ENCODE measurements at places on chromosomes 16 and 17.

DNA sequence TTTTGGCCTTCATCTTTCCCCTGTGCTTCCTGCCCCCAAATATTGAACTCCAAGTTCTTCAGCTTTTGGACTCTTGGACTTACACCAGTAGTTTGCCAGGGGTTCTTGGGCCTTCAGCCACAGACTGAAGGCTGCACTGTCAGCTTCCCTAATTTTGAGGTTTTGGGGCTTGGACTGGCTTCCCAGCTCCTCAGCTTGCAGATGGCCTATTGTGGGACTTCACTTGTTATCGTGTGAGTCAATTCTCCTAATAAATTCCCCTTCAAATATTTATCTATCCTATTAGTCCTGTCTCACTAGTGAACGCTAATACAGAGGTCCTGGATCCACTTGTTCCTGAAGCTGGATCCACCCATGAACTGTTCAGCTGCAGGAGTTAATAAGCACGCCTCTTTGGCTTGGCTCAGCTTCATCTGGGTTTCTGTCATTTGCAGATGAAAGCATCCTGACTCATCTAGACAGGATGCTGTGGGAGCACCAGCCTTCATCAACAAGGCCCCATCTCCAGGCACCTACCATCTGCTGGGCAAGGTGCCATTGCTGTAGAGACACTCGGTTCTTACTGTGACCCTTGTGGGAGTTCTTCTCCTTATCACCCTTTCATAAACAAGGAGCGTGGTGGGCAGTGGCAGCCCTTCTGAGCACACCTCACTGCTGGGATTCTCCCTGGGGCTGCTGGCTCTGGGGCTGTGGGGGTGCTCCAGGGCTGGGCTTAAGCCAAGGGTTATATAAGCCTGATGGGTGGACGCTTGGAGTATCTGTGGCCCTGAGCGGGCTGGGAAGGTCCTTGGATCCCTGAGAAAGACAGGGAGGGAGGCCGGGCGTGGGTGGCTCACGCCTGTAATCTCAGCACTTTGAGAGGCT is 23.1 kb downstream of the LAT start:
- peak; percentile 65 for DNase-seq

- DNase-seq, result peak; percentile 88
Measured at GRCh38 chr17:74454197-74455024, 12.0 kb upstream of the CD300A start.

- DNase-seq, result no peak
Measured at GRCh38 chr17:20189979-20190378, 180.8 kb downstream of the SPECC1 start.

DNA sequence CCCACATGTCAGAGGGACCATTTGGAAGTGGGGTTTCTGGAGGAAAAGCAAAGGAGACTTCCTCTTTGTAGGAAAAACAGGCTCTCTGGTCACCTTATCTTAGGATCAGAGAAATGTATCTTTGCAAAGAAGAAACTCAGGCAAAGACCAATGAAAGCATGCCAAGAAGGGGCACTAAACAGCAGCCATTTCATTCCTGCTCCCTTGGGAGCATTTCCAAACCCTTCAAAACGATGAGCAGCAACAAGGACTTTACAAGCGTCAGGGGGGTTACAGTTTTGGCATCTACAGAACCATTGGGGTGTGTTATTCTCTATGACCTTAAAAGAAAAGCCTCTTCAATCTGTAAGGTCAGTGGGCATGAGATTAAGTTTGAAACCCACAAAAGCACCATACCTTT is 122.8 kb downstream of the SMG6 start:
- DNase-seq, result no peak

GRCh38 chr16:70725912-70726828 is 40.3 kb upstream of the MTSS2 start:
- no peak for DNase-seq

GRCh38 chr16:24747441-24747840 is 18.0 kb downstream of the TNRC6A start:
- no peak for DNase-seq

- peak; percentile 85 for DNase-seq
Measured at GRCh38 chr16:56591377-56592060, 2.2 kb downstream of the MT3 start.

- peak; percentile 39 for DNase-seq
Measured at GRCh38 chr16:88920618-88921590, 54.4 kb upstream of the PABPN1L start.

GRCh38 chr17:19454074-19454473 is 43.0 kb downstream of the RNF112 start:
- DNase-seq, result no peak

DNA sequence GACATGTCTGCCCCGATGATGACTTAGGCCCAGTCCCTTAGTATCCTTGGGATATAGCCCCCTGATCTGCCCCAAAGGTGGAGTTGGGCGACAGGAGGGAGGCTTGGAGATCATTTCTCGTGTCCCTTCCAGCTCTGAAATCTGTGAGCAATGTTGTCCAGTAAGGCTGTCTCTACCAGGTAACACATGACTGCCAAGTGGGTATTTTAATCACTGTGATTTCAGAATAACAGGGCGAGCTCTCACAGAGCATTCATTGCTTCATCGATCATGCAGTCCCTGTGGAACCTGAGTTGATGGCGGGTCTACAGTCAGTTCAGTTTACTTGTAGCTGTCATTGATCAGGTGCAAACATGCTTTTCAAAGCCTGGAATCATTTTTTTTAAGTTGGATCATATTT is 39.2 kb downstream of the KSR1 start:
- DNase-seq, result no peak

GRCh38 chr16:27994686-27995085 is 68.8 kb downstream of the GSG1L start:
- DNase-seq, result no peak

DNA sequence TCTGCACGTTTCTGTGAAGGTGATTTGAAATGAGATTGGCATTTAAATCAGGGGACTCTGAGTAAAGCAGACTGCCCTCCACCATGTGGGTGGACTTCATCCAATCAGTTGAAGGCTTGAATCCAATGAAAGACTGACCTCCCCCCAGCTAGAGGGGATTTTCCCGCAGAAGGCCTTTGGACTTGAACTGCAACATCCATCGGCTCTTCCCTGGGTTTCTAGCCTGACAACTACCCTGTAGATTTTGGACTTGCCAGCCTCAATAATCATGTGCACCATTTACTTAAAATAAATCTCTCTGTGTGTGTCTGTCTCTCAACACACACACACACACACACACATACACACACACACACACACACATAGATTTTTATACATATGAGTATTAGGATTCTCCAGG is 23.9 kb upstream of the CNEP1R1 start:
- no peak for DNase-seq

- no peak for DNase-seq
Measured at GRCh38 chr16:49284962-49285361, 3.3 kb upstream of the CBLN1 start.

DNA sequence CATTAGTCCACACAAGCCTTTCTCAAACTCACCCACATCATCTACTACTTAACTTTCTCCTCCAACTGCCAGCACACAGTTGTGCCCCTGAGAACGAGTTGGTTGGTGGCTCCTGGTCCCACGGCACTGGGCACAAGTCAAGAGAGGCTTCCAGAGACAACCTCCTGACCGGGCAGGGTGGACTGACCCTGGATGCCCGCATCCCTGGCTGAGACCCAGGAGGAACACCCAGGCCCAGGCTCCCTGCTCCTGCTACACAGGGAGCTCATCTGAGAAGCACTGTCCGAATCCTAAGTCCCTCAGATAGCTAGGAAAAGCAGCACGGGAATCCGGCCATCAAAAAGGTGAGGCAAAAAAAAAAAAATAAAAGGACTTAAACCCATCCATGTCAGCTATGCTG is 29.0 kb downstream of the WDR45B start:
- DNase-seq, result no peak

DNA sequence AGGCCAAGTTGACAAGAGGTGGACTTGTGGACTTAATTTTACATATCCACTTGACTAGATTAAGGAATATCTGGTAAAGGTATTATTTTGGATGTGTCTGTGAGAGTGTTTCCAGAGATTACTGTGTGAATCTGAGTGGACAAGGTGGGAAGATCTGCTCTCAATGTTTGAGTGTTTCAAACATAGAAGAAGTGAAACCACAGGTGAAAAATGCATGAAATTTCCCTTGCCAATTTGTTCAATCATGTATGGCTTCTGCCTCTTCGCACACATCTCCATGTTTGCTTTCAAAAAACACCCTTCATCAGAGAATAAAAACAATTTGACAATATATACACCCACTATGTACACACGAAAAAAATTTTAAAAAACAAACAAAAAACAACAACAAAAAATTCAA is 152.7 kb downstream of the SALL1 start:
- DNase-seq, result no peak

DNA sequence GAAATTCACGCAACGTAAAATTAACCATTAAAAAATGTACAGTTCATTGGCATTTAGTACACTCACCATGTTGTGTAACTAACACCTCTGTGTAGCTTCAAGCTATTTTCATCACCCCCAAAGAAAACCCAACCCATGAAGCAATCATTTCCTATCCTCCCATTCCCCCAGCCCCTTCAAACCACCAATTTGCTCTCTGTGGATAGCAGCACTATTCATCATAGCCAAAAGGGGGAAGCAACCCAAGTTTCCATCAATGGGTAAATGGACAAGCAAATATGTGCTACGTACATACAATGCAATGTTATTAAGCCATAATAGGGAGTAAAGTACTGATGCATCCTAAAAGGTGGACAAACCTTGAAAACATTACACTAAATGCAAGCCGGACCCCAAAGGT is 10.9 kb upstream of the KRT222 start:
- DNase-seq, result peak; percentile 89

GRCh38 chr16:25841761-25842160 is 150.0 kb downstream of the HS3ST4 start:
- DNase-seq, result no peak

DNA sequence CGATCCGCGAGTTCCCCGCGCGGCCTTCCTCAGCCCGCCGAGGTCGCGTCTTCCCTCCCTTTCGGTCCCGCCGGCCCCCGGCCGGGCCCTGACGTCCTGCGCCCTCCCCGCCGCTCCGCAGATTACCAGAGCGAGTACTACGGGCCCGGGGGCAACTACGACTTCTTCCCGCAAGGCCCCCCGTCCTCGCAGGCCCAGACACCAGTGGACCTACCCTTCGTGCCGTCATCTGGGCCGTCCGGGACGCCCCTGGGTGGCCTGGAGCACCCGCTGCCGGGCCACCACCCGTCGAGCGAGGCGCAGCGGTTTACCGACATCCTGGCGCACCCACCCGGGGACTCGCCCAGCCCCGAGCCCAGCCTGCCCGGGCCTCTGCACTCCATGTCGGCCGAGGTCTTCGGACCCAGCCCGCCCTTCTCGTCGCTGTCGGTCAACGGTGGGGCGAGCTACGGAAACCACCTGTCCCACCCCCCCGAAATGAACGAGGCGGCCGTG is 5.4 kb downstream of the LHX1 start:
- DNase-seq, result no peak

- DNase-seq, result no peak
Measured at GRCh38 chr16:8961811-8962390, 1.8 kb downstream of the USP7 start.

DNA sequence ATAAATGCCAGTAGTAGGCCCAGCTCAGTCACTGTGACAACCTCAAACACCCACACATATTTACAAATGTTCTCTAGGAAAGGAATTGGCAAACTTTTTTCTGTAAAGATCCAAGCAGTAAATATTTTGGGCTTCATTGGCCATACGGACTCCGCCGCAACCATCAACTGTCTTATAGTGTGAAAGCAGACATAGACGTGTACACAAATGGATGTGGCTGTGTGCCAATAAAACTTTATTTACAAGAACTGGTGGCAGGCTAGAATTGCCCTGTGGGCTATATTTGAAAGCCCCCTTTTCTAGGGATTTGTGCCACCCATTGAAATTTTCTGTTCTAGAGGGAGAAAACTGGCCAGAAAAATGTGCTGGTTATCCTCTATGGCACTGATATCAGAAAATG is 683.8 kb upstream of the EEF2KMT start:
- DNase-seq, result no peak

DNA sequence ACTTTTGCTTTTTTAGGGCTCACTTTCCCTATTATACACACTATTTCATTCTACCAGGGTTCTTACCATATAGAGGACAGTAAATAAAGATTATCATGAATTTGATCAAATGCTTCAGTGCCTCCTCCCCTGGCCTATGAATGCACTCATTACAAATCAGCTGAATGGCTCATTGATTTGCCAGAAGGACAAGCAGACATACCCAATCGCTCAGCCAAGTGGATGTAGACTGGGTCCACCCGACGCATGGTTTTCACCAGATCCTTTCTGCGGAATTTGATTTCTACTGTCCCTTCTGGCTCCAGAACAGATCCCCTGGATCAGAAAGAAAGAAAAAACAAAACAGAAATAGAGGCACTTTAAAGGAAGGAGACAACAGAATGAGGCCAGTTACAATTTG is 162.6 kb downstream of the AATF start:
- no peak for DNase-seq

DNA sequence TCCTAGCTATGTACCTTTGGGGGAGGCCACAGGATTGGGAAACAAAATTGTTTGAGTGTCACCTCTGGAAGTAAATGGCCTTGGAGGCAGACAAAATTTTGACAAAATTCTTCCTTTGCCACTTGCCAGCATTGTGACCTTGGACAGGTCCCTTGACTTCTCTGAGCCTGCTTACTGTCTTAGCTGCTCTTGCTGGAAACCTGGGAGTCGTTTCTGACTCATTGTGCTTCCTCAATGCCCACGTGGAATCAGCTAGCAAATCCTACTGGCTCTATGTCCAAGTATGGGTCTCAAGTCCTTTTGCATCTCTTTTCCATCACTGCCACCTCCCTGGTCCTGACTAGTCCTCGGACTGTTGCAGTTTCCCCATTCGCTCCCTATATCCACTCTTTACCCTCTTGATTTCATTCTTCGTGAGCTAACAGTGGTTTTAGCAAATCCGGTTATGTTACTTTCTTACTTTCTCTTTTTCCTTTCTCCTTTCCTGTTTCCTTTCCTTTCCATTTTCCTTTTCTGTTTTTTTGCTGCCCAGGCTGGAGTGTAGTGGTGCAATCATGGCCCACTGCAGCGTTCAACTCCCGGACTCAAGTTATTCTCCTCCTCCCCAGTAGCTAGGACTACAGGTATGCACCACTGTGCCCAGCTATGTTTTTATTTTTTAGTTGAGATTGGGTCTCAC is 68.1 kb upstream of the LGALS9 start:
- DNase-seq, result no peak

GRCh38 chr16:21250072-21250923 is 16.8 kb downstream of the ANKS4B start:
- no peak for DNase-seq

DNA sequence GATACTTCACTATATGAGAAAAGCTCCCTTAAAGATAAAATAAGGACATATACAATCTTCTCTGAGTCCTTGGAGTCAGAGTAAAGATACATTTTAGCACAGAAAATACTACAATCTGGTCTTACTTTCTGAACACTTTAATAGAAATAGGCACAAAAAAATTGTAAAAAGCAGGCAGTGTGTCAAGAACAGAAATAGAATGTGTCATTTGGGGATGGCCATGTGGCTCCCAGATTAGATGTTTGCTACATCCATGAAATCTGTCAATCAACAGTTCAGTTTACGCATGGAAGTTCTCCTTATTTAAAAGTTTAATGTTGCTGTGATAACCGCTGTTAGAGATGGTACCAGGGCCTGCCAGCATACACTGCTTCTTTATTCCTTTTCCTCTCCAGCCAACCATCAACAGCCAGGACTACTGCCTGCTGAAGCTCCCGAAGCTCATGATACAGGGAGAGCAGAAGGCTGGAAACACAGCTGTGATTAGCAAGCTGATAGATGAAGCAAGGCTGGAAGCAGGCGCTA is 278.5 kb downstream of the CEP112 start:
- no peak for DNase-seq

All from NB4 (cell line).